ENCODE measurements at places on chromosomes 3 and 15. TPM values are rescaled to one million over a fixed set of nuclear protein-coding genes. Genes with fewer than 3 reads are reported as not detected.

- no peak for DNase-seq
These were observed 9.2 kb upstream of the HHLA2 start for GRCh38 chr3:108287146-108287545.

DNA sequence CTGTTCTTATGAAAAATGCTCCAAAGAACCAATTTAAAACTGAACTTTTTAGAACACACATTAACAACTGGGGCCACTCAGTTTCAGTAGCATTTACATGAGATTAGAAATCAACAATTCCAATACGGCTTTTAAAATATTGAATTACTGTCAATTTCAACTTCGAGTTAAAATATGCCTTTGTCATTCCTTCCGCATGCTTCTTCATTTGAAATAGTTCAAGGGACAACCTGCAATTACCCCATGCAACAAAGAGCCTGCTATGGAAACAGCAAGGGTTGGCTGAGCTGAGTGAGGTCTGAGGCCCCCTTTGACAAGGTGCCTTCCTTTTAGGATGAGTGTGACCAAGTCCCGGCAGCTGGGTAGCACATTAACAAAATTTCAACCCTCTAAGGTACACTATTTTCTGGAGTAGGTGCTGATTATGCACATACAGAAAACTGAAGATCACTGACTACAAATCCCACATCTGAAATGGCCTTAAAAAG is 11.6 kb downstream of the PDCD10 start:
- DNase-seq, result no peak

- no peak for DNase-seq
These were observed 187.1 kb downstream of the RAP2B start for GRCh38 chr3:153349108-153349499.

Gene ACTC1
- total RNA-seq, result not detected

DNA sequence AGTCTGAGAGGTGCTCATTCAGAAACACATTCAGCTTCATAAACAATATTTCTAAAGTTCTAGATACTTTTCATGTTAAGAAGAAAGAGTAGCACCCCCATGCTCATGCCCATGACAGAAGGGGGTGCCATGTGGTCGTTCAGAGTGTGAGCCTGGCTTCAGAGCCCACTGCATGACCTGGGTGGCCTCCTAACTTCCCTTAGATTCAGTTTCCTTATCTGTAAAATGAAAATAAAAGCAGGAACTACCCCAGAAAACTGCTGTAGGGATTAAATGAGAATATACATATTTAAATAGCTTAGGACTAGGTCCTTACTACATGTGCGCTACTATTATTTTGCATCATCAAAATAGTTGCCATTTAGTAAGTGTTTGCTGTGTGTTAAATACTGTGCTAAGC is 69.2 kb downstream of the ABHD5 start:
- no peak for DNase-seq

DNA sequence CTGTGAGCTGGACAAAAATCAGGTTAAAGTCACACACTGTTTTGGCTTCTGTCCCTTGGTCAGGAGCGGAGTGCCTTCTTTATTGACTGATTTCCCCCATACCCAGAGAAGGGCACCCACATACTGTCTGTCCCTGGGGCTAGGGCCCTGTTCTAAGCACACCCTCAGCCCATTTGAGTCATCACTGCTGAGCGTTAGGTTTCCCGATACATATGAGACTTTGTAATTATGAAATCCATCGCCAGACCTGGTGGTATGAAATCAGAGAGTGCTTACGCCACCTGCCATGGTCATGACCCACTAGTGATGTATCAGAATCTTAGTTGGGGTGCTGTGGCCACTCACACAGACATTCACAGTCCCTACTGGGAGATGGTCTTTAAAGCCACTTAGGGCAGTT is 96.8 kb downstream of the CHDH start:
- no peak for DNase-seq

- DNase-seq, result no peak
These were observed 88.8 kb downstream of the CRTC3 start for GRCh38 chr15:90618330-90619125.

GRCh38 chr3:18044971-18045880 is 302.8 kb upstream of the TBC1D5 start:
- no peak for DNase-seq

Gene RETNLB
- total RNA-seq, result not detected

Gene PCOLCE2
- not detected for total RNA-seq

Gene GOLGA6L7
- total RNA-seq, result not detected

Gene PRTG
- total RNA-seq, result 12.4 TPM

All from endothelial cell of umbilical vein (primary cell).